ENCODE measurements at places on chromosomes 12 and 14.

DNA sequence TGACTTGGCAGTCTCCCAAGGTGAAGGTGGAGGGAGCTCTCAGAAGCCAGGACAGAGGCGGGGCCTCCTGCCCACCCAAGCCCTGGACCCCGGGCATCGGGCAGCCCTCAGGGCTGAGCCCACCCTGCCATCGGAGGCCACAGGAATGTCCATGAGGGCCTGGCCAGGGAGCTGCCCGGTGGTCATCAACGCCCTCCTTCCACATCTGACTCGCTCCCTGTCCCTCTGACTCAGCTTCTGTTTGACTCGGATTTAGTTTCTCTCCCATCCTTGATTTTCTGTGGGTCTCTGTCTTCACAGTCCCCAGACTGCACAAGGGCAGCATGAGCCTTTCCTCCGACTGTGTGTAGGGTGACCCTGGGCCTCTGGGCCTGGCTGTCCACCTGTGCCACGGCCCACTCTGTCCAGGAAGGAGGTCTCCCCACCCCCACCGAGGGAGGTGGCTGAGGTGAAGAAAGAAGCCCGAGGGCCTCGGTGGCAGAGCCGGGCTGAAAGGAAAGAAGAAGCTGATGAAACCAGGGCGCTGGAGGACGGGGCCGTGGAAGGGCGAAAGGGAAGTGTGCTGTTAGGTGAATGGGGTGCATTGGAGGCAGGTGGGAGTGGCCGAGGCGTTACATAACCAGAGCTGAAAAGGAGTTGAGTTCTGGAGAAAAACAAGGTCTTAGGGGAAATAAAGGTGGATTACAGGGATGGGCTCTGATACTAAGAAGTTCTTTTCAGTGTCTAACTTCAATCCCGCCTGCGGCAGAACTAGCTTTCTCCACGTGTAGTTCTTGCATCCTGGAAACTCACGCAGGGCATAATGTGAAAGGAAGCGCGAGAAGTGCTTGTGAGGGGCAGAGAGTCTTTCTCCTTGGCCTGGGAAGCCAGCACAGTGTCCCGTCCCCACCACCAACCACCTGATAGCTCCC lies 16.7 kb upstream of the TMEM106C start:
- DNase-seq, result no peak

- no peak for DNase-seq
These were observed 443.5 kb downstream of the TMTC2 start for GRCh38 chr12:83130178-83130577.

DNA sequence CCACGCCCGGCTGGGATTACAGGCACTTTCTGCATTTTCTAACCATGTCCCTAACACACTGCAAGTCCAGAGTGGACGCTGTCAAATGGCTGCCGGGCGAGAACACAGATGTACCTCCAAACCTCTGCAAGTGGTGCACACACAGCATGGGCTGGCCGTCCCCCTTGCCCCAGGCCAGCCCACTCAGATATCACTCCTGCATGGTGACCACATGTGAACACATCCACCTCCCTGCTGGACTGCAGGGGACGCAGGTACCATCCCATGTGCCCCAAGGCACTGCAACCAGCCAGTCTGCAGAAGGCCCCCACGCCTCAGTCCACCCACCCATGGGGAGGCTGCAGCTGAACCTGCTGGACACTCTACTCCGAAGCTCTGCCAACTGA lies 14.0 kb downstream of the BRF1 start:
- no peak for DNase-seq

DNA sequence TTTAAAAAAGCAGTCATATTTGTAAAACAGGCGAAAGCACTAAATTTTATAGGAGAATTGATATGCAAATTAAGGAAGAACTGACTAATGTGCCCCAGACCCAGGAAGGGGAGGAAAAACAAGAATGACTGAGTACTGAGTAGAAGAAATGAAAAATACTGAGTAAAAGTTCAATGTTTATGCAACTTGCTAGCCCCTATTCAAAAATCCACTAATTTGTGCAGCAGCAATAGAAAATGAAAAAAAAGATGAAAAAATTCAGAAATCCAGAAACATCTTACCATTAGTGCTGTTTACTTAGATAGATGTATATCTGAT lies 6.1 kb downstream of the CHD8 start:
- no peak for DNase-seq

DNA sequence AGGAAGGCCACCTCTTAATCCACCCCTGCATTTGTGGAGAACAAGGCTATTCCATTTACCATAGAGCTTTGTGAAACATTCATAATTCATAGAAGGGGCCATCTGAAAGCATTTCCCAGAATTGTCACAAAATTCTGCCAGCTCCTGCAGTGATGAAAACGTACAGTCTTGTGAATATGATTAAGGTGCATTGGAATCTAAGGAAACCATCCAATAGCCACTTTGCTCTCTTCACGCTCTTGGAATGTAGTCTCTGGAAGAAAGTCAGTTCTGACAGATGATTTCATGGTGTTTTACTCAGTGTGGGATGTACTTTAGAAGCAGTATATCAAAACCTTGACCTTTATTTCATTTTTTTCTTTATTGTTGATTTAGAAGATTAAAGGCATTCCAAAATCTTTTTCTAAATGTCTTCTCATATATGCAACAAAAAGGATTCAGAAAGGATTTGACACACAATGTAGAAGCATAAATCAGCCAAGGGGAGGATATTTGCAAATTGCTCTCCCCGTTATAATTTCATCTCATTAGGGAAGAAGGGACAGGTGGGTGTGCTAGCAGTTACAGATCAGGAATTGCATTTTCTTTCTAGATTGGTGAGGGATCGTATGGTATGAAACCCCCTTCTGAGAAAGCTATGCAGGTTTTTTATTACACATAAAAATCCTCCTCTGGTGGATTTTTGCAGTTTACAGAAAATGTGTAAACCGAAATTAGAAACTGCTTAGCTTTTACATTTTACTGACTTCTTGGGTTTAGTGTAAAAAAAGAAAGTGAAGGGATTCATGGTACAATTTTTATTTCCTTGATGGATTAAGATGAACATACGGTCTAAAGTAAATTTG lies 390.2 kb downstream of the LRIG3 start:
- DNase-seq, result no peak

GRCh38 chr14:104690861-104691455 lies 1.5 kb downstream of the INF2 start:
- DNase-seq, result no peak

DNA sequence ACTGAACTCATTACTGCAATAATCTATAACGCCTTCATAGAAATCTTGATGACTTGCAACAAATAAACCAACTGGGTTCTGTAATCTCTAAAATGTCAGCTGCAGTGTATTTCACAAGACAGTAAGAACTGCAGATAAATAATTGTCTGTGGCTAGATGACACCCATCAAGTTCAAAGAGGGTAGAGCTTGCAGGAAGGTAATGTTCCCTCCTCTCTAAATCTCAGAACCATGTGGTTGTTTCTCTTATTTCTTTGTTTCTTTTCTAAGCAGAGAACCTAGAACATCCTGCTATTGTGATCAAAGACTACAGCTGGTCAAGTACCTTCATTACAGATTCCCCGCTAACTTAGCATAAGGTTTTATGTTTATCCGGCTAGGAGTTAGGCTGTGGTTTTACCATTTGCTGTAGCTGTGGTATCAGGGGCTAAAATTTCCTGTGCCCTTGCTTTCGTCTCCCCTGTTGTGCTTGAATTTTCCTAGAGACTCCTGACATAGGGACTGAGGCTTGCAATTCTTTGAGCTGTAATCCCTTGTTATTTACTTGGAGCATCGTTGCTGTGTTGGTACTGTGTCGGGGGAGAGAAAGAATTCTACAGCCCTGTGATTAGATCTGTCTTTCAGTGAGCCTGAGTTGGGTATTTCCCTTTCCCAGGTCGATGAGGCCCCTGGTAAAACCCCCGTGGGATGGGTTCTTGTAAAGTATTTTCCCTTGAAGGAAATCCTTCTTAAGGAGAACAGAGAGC lies 253.1 kb upstream of the BTG1 start:
- DNase-seq, result no peak

DNA sequence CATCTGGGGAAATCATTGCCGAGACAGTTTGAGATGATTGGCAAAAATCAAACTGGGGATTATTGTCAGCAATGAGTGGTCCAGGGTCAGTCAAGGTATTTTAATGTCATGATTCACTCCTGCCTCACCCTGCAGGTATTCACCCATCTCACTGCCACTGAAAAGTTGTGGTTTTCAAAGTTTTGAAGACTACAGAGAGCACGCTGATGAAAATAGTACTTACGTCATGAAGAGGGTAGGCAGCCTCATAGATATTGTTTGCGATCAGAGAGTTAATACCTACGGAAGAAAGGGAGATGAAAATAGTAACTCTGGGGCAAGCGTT lies 138.0 kb downstream of the ANO2 start:
- no peak for DNase-seq

DNA sequence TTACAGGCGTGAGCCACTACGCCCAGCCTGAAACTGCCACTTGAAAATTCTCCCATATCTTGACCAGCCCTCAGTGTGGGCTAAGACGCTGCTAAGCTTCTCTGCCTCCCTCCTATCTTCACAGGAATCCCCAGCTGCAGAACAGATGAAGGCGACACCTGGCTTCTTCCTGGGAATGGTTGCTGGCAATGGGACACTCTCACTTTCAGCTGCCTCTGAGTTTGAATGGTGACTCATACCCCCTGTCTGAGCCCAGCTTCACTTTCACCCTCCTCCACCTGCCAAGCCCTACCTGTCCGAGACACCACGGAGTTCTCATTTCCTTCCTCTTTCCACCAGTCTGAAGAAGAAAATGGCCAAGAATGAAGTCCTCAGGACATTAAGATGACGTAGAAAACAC lies 18.3 kb upstream of the VASH1 start:
- DNase-seq, result no peak

DNA sequence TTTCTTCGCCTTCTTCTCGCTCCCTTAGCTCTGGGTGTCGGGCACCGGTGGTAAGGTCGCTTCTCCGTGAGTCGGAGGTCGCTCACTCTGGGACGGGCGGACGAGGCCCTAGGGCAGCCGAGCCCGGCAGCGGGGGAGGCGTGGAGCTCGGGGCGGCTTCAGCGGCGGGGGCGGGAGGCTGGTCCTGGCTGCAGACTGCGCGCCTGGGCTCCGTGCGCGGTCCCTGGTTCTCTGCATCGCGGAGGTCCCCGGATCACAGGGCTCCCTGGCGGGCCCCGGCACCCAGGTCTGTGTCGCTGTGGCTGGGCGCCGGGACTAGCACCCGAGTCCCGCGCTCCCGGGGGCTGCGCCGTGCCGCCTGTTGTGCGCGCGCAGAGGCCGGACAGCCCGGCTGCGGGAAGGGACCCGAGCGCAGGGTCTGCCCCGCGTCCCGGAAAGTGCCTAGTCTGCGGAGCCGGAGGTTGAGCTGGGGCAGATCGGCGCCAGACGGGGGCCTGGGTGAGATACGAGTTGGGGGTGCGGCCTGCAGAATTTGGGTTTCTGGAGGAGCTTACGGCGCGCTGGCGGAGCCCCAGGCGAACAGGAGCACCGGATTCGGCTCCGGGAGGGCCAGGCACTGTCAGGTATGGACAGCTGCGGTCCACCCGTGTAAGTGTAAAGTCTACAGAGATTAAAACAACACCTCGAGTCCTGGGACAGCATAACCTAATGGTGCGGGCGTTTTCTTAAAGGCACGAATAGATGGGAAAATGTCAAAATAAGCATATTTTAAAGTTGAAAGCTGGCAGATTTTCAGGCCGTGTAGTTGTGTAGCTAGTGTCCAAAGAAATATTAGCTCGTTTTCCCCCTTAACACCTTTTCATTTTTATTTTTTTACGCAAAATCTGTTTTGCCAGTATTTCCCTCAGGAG lies 713 bp downstream of the FRMD6 start:
- DNase-seq, result no peak

DNA sequence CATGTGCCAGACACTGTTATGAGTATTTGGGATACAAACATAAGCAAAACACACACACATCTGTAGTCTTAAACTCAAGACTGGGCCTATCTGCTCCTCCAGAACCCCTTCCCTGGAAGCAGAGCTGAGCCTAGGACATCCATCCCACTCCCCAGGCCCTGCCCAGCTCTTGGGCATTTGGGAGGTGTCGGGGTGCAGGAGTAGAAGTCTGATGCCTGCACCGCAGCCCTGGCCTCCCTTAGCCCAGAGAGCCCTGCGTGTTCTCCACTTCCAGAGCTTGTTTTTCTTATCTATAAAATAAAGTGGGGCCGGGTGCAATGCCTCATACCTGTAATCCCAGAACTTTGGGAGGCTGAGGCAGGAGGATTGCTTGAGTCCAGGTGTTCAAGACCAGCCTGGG lies 11.7 kb downstream of the HSP90AA1 start:
- no peak for DNase-seq

GRCh38 chr12:89334548-89335169 lies 17.6 kb downstream of the DUSP6 start:
- no peak for DNase-seq

DNA sequence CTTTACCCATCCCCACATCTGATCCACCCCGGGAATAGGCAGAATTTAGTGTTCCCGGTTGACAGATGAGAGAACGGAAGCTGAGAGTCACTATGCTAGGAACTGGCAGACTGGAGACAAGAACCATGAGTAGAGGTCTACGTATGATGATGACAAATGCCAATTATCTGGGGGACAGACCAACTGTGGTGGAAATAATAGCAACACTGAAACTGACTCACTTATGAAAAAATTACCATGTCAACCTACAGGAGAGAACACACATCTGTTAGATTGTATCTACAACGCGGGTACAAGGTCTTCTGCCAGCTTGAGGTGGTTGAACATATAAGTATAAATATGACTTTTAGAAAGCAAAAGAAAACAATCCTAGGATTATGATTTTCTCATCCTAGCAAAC lies 15.4 kb upstream of the SELPLG start:
- DNase-seq, result no peak

DNA sequence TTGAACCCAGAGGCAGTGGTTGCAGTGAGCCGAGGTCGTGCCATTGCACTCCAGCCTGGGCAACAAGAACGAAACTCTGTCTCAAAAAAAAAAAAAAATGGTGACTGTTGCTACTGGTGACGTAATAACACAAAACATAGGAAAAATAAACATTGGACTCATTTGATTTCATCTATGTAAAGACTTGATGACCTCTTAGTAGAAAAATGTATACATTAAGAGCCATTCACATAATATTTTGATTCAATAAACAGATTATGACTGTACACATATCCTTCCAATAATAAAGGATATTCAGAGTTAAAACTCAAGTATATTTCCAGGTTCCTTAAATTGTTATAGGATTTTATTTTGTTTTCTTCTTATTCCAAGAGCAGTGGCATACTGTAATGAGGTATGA lies 65.7 kb upstream of the AEBP2 start:
- DNase-seq, result no peak

DNA sequence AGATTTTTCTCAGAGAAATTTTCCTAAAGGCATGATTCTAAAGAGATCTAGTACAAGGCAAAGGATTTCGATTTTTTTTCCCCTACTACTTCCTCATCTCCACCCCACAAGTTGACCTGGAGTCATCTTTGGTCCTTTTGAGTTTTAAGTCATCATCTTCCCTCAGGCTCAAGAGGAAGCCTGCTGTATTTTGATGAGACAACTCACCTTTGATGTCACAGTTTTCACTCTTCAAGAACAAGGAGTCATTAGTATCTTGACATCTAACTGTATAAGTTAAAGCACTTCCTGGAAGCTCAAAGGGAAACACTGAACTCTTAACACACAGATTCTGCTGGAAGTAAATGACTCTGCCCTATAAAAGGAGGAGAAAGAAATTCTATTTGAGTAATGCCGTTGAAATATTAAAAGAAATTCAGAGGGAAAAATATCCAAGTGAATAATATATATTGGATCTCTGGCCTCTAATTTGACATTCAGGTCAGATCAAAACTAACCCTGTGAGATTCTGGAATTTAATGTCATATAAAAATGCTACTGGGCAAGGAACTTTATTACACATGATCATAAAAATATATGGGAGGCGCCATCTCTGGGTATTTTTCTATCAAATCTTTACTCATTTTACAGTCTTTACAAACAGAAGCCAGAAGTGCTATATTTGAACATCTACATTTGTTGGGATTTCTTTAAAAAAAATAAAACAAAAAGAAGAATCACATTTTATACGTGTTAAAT lies 435.0 kb downstream of the NRXN3 start:
- no peak for DNase-seq
